A549 treated with DMSO at 1 μM for 4 hours (cell line): ENCODE measurements at places on chromosomes 3 and 15. TPM values are rescaled to one million over a fixed set of nuclear protein-coding genes. Genes with fewer than 3 reads are reported as not detected.

The SUCNR1 gene
- total RNA-seq, result 0.13 to 0.22 TPM (median 0.16 TPM) in 5 replicates

The ANKRD63 gene
- total RNA-seq, result 0.11 to 0.28 TPM (median 0.20 TPM) in 5 replicates

The NRROS gene
- total RNA-seq, result 0.04 TPM in 1 of 5 replicates, not detected in the others

The THSD4 gene
- total RNA-seq, result 18.0 to 26.1 TPM (median 22.0 TPM) in 5 replicates

The DUOX2 gene
- total RNA-seq, result 0.01 to 0.09 TPM (median 0.04 TPM) in 5 replicates

The NOX5 gene
- 0.12 to 0.48 TPM (median 0.20 TPM) in 5 replicates for total RNA-seq

The SV2B gene
- 0.02 to 0.03 TPM (median 0.03 TPM) in 4 of 5 replicates, not detected in the other for total RNA-seq

The ACAN gene
- 0.15 to 0.28 TPM (median 0.21 TPM) in 5 replicates for total RNA-seq

The RLBP1 gene
- not detected in 5 replicates for total RNA-seq

The DNAH12 gene
- 0.07 to 0.12 TPM (median 0.09 TPM) in 4 of 5 replicates, not detected in the other for total RNA-seq

The CFAP161 gene
- total RNA-seq, result not detected in 5 replicates

The MRAS gene
- total RNA-seq, result 8.0 to 12.1 TPM (median 10.5 TPM) in 5 replicates

The CLSTN2 gene
- total RNA-seq, result 0.03 to 0.13 TPM (median 0.05 TPM) in 4 of 5 replicates, not detected in the other

The HYAL1 gene
- total RNA-seq, result 0.28 to 0.45 TPM (median 0.33 TPM) in 5 replicates

The SOX2 gene
- total RNA-seq, result 0.75 to 1.2 TPM (median 1.0 TPM) in 5 replicates

The KNG1 gene
- 0.17 TPM in 1 of 5 replicates, not detected in the others for total RNA-seq

The HEMK1 gene
- 3.5 to 7.6 TPM (median 7.0 TPM) in 5 replicates for total RNA-seq

The SAMD7 gene
- total RNA-seq, result not detected in 5 replicates

The TMEM266 gene
- 0.05 to 0.11 TPM (median 0.07 TPM) in 5 replicates for total RNA-seq

The C3orf22 gene
- total RNA-seq, result not detected in 5 replicates

The MAGI1 gene
- 3.0 to 5.5 TPM (median 4.5 TPM) in 5 replicates for total RNA-seq

The IRAK2 gene
- 21.0 to 30.9 TPM (median 25.8 TPM) in 5 replicates for total RNA-seq

The GOLGA6D gene
- 0.11 to 0.12 TPM in 2 of 5 replicates, not detected in the others for total RNA-seq

The CCDC54 gene
- not detected in 5 replicates for total RNA-seq

The DLEC1 gene
- total RNA-seq, result 0.07 to 0.53 TPM (median 0.08 TPM) in 5 replicates

The FRMD5 gene
- 3.9 to 5.6 TPM (median 4.2 TPM) in 5 replicates for total RNA-seq

The GHSR gene
- total RNA-seq, result not detected in 5 replicates

The CTXN2 gene
- 0.02 to 0.04 TPM in 2 of 5 replicates, not detected in the others for total RNA-seq

The HHLA2 gene
- 0.05 to 0.26 TPM (median 0.08 TPM) in 4 of 5 replicates, not detected in the other for total RNA-seq

The LRRC34 gene
- total RNA-seq, result not detected in 5 replicates

The PLCH1 gene
- 1.0 to 1.6 TPM (median 1.2 TPM) in 5 replicates for total RNA-seq

The NDN gene
- 0.05 to 0.10 TPM in 2 of 5 replicates, not detected in the others for total RNA-seq

The SCAMP5 gene
- 12.3 to 15.8 TPM (median 14.0 TPM) in 5 replicates for total RNA-seq

The LRRC31 gene
- 0.05 TPM in 1 of 5 replicates, not detected in the others for total RNA-seq

The BOC gene
- 6.9 to 8.7 TPM (median 7.5 TPM) in 5 replicates for total RNA-seq

The RSRC1 gene
- 24.5 to 33.3 TPM (median 30.2 TPM) in 5 replicates for total RNA-seq

The CPLX3 gene
- total RNA-seq, result 0.06 TPM in 1 of 5 replicates, not detected in the others

The MYO5A gene
- total RNA-seq, result 22.9 to 33.0 TPM (median 30.0 TPM) in 5 replicates

The ARHGEF26 gene
- 6.3 to 7.8 TPM (median 7.0 TPM) in 5 replicates for total RNA-seq

The PROS1 gene
- 8.4 to 11.3 TPM (median 9.0 TPM) in 5 replicates for total RNA-seq
